ENCODE measurements at places on chromosomes 11 and 22.

DNA sequence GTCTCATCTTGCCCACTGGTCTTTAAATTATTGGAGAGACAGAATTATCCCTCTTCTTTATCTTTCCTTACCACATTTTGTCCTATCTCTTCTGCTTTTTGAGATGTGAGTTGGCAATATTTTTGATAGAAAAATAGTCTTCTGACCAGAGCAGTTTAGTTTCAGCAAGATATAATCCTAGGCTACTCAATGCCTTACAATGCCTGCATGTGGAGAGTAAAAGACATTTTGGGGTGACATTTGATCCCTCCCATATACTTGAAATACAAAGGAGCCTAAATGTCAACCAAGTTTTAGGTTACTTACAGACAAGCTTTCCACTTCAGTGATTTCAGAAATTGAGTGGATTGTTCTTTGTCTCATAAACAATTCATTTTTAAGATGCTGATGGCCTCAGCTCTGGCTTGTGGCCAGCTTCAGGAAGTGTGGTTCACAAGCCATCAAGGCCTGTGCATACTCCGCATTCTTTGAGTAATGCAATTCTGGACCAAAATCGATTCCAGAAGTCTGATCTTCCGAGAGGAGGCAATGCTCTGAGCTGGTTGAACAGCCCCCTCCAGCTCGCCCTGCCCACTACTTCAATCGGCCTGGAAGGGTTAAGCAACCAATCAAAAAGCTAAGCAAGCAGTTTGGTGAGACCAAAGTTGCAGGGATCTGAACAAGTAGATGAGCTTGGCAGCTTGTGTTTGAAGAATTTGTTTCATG lies 274.4 kb downstream of the BLID start:
- no peak for DNase-seq

DNA sequence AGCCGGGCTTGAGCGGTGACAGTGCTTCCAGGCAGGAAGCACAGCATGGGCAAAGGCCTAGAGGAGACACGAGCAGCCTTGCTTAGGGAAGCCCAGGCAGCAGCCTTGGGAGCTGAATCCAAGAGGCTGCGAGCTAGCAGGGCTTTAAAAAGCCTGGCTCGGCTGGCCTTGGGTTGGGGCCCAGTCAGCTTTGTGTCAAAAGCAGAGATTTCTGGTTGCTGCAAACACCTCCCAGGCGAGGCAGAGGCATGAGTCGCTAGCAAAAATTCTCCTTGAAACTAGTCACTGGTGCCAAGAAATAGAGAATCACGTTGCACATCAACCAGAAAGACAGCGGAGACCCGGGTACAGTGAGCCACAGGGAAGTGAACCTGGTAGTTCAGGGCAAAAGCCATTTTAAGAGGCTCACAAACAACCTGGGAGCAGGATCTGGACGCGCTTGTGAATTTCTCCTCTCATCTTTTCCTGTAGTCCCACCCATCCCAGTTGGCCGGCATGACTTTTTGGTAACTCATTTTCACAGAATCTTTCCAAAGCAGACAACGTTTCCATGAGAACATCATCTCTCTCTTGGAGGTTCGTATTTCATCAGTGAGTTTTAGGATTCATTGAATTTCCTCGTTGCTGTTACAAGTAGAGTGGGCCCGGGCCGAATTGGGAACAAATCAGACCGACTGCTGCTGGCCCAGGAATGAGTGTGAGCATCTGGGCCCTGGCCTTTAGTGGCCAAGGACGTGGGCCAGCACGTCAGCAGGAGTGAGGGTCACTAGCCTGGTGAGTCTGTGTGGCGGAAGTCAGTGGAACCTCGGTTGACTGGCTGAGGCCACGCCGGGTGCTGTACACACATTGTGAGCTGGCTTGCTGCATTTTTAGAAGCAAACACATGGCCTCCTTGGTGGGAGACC lies 16.4 kb upstream of the FGF4 start:
- no peak for DNase-seq

DNA sequence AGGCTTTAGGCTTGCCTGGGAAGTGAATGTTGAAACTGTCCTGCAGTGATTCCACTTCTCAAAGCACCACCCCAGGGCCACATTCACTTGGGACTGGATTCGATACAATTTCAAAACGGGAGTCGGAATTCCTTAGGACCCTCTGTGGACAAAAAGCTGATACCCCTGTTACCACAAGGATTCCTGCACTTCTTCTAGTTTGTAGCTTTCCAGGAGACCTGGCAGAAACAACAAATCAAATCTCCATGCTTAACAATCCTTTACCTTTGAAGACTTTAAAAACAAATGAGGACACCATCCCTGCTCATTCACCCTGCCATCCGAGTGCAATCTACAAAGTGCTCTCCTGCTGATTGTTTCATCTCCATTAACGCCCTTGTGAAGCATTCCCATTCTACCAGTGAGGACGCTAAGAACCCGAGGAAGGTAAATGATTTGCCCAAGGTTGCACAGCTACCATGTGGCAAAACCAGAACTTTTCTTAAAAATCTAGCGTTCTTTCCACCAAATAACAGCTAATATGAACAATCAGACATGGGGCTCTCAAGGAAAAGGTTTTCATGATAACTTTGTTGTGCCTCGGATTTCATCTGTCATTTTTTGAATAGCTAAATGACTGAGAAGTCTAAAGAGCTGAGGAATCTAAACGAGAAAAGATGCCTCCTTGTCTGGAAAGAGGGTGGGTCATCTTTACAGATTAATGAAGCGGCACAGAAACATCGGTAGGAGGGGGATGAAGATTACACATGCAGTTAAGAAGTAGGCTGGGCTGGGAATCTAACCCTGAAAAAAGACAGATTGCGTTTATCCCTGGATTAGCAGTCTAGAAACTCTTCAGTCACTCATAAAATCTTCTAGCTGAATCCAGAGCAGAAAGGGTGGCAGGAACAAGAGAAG lies 720 bp upstream of the MPZL2 start:
- DNase-seq: peak; percentile 46

DNA sequence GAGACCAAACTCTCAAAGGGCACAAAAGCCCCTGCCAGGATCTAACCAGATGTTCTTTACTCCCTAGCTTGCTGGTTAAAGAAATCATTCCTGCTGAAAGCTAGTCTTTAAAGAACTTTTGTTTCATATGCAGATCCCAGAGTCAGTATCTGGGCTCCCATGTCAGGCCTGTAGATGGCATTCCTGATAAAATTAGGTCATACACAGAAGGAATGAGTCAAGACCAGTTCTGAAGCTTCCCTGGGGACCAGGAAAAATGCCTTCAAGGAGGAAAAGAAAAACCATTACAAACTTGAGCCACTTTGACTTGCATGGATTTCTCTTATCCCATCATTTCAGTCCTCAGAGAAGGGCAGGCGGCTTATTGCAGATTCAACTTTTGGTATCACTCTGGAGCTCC lies 5.9 kb downstream of the DBX1 start:
- no peak for DNase-seq

GRCh38 chr22:43018615-43019014 lies 3.7 kb upstream of the PACSIN2 start:
- no peak for DNase-seq

- DNase-seq: no peak
Measured at GRCh38 chr11:112972399-112973145, 11.4 kb downstream of the NCAM1 start.

GRCh38 chr11:6654281-6655019 lies 1.2 kb downstream of the DCHS1 start:
- DNase-seq: no peak

DNA sequence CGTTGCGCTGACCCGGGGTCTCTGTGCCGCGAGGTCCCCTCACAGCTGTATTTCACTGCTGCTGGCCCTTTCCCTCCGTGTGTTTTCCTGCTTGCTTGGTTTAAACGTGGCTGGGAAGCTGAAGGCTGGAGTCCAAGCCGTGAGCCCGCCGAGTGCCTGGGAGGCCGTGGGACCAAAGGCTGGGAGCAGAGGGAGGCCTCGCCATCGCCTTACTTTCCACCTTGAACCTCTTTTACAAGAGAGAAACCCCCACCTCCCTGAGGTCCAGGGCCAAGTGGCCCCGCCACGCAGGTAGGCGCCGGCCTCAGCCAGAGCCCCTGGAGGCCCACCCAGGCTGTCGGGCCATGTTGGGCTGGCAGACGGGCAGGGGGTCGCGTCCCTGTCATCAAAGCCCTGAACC lies 411.6 kb downstream of the TBC1D22A start:
- no peak for DNase-seq

GRCh38 chr11:122784325-122784955 lies 53.9 kb upstream of the CRTAM start:
- no peak for DNase-seq

- no peak for DNase-seq
Measured at GRCh38 chr11:17736930-17737817, 2.6 kb downstream of the KCNC1 start.

GRCh38 chr11:11605181-11605580 lies 16.6 kb downstream of the GALNT18 start:
- no peak for DNase-seq

GRCh38 chr11:43130616-43131015 lies 181.2 kb upstream of the API5 start:
- no peak for DNase-seq

DNA sequence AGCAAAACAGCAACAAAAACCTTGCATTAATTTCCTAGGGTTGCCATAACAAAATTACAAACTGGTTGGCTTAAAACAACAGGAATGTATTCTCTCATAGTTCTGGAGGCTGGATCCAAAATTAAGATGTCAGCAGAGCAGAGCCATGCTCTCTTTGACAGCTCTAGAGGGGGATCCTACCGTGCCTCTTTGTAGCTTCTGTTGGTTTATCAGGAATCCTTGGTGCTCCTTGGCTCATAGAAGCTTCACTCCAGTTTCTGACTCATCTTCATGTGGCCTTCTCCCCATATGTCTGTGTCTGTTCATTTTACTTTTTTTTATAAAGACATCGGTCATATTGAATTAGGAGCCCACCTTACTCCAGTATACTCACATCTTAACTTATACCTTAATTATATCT lies 90.5 kb upstream of the POU2AF2 start:
- DNase-seq: no peak

DNA sequence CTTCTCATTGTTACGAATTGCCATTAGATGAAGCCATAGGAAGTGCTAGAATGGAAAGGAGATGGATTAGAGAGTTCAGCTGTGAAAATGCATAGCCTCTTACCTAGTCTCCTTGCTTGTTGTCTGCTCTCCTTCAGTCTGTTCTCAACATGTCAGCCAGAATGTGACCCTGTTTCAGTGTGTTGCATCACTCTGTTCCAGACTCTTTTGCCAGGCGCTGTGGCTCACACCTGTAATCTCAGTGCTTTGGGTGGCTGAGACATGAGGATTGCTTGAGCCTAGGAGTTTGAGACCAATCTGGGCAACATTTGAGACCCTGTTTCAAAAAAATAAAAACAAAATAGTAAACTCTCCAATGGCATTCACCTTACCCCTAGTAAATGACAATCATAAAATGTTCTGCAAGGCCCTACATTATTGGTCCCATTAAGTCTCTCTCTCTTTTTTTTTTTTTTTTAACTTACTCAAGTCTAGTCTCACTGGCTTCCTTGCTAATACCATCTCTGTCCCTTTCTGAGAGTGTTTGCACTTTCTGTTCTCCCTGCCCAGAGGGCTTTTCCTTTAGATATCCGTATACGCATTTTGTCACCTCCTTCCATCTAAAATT lies 39.4 kb downstream of the CYP2R1 start:
- DNase-seq: no peak

DNA sequence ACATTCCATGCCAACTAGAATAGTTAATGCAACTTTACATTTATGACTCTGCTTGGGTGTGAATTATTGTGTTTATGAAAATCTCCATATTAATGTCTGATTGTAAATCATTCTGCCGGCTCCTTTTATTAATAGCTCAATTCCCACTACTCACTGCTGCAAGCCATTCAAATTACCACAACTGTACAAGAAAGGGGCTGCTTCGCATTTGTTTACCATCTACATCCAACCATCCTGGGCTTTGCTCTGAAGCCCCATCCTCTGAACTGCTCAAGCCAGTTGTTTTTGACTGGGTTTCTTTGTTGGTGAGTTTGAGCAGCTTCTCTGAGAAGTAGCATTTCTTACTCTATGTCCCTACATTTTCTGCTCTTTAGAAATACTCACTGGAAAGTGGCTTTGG lies 451.6 kb upstream of the CADM1 start:
- no peak for DNase-seq

DNA sequence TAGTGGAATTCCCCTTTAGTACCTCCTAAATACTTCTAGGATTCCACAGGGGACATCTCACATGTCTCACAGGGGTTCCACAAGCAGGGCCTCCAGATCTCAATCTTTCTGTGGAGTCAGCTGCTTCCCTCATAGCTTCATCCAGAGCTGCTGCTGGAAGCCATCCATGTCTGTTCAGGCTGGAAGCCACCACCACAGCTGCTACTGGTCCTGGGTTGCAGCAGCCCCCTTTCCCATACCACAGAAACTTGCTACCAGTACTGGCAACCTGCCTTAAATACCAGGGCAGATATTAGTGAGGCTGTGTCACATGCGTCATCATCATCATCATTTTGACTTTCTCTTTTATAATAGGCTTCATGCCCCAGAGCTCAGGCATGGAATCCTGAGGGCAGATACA lies 242.7 kb upstream of the NCAM1 start:
- DNase-seq: no peak

GRCh38 chr11:15379483-15379882 lies 264.8 kb downstream of the INSC start:
- DNase-seq: no peak

GRCh38 chr22:27668828-27669797 lies 132.4 kb downstream of the MN1 start:
- DNase-seq: no peak

DNA sequence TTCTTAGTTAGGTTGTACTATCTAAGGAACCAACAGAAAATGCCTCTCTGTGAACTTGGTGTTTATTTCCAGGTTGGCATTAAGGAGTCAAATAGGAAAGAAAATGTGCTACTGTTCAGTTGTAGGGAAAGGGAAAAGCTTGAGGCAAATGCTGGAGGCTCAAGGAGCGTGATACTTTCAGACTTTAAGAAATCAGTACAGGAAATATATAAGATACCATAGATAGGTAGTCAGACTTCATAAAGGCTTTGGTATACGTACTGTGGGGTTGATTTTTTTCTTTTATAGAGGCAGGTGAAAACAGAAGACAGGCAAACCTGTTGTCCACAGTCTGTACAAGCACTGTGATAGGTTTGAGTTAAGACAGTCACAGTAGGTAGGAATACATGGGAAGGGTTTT lies 30.8 kb downstream of the EP300 start:
- no peak for DNase-seq

DNA sequence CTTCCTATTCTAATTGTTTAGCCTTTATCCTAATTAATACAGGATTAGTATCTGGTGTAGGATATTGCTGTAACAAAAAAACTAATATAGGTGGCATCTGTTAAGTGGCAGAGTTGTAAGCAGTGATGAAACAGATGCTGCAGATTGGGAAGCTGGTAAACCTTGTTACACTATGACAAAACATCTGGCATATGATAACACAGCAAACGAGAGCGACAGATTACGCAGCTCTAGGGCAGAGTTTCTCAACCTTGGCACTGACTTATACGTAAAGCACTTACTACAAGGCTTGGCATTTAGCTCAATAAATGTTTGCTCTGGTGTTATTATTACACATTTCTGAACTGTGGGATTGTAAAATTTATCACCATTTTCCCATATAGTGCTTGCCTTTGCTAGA lies 137.0 kb downstream of the ATG16L2 start:
- no peak for DNase-seq

All from D721Med (cell line).